Activated CD8-positive, alpha-beta memory T cell treated with anti-CD3 and anti-CD28 coated beads for 4 hours (primary cell): ENCODE measurements at places on chromosomes 4 and X.

GRCh38 chrX:102658556-102658955 lies 7.3 kb downstream of the GPRASP1 start:
- DNase-seq: no peak

- no peak for DNase-seq
Observed at GRCh38 chr4:960636-961350, 12.6 kb downstream of the DGKQ start.

GRCh38 chr4:38109370-38109769 lies 149.2 kb downstream of the PTTG2 start:
- no peak for DNase-seq

DNA sequence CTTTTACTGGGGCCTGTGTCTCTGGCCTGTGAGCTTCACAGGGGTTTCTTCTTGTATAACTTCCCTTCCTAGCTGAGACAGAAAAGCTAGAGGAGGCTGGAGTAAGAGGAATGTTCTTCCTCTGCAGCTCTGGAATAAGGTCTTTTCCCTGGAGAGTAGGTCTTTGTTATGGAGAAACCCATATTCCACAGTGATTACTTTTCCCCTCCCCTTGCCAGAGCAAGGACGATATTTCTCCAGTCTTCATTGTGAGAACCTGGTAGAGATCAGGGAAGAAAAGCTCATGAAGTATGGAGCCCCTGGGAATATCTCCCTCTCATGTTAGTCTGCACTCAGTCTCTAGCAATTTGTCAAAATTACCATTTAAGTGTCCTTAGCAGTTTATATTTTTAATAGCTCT lies 18.7 kb upstream of the GLRB start:
- DNase-seq: no peak

GRCh38 chr4:110208419-110208818 lies 10.0 kb upstream of the ELOVL6 start:
- DNase-seq: no peak

DNA sequence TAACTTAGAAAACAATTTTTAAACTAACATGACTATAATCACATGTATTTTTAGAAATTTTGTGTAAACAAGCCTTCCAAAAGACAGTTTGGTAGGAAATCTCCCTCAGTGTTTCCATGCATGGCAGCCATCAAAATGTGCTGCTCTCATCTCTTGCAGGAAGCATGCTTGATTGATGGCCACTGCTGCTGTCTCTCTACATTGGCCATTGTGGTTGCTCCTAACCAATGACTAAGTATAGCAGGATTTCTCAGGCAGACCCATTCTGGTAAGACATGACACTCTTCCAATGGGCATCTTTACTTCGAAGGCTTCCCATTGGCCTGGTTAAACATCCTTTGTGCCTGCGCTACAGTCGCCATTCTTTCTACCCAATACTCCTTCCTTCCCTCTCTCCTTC lies 78.9 kb upstream of the GUCY1A1 start:
- DNase-seq: no peak

GRCh38 chr4:105329081-105329480 lies 144.8 kb downstream of the PPA2 start:
- DNase-seq: no peak

GRCh38 chr4:14925471-14925870 lies 76.8 kb upstream of the CPEB2 start:
- DNase-seq: no peak

- DNase-seq: no peak
Observed at GRCh38 chr4:147480891-147481576, at the start of gene EDNRA. Gene EDNRA, plus strand, starts transcription at chr4:147481097. Its CDS starts 4,585 bp downstream, at chr4:147485682.

- DNase-seq: no peak
Observed at GRCh38 chr4:79266136-79266535, 59.7 kb downstream of the NAA11 start.

DNA sequence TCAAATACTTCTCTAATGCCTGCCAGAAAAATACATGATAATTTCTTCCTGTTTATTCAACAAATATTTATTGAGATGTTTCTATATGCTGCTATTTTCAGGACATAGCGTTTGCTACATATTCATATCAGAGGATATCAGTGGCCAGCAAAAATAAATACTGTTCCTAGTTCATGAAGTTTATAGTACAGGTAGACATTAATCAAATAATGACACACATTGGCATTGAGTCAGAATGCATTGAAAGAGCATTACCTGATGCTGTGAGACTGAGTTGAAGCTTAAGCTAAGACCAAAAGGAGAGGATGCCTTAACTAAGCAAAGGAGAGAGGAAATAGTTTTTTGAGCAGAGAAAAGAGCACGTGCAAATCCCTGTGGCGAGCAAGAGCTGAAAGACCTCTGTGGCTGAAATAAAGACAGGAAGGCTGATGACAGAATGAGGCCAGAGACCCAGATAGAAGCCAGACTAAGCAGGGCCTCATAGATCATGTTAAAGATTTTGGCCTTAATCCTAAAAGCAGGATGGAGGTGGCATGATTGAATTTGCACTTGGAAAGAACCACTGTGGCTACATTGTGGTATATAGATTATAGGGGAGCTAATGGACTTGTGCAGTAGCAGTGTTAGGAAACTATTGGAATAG lies 36.2 kb downstream of the FAM241A start:
- no peak for DNase-seq

DNA sequence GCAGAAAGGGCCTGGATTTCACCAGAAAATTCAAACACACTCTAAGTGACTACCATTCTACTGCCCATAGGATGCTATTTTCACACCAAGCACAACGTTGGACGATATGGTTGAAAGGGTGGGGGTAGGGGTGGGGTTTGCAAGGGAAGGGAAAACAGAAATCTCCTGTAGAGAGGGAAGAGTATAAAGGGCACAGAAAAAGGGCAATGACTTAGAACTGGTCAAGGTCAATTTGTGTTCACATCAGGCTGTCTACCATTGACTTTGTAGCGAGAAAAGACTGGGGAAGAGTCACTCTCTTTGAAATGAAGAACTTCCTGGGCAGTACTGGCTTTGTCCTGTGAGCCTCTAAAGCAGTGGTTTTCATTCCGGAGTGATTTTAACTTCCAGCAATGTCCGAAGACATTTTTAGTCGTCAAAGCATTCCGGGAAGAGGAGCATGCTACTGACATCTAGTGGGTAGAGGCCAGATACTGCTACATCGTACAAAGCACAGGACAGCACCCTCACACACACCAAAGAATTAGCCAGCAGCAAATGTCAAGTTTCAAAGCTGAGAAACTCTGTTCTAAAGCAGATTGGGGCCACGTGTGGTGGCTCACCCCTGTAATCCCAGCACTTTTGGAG lies 48.4 kb upstream of the SLC7A3 start:
- DNase-seq: no peak

DNA sequence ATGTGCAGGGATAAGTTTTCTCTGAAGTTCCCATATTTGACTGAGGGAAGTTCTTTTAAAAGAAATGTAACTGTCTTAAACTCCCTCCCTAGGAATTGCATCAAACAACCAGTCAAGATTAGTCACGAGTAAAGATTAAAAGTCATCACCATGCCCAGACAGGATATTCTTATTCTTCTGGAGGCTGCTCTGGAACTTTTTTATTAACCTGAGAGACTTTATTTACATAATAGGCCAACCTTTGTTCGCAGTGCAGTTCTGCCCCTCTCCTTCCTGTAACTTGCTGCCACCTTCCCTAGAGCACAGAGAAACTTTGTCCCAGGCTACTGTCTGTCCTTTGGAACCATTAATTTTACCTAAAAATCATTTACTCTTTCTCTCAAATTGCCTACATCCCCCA lies 9.8 kb upstream of the HERC3 start:
- no peak for DNase-seq

DNA sequence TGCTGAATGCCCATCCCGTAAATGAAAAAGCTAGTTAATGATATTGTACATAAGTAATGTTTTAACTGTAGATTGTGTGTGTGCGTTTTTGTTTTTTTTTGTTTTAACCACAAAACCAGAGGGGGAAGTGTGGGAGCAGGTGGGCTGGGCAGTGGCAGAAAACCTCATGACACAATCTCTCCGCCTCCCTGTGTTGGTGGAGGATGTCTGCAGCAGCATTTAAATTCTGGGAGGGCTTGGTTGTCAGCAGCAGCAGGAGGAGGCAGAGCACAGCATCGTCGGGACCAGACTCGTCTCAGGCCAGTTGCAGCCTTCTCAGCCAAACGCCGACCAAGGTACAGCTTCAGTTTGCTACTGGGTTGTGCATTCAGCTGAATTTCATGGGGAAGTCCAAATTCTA lies at the start of gene SPP1:
SPP1 (plus strand) TSS at position 249 of the 400 bp plus-strand sequence. CDS start 1,182 bp downstream, outside the sequence.
- no peak for DNase-seq

GRCh38 chrX:52118262-52118661 lies 49.3 kb upstream of the MAGED4B start:
- no peak for DNase-seq
